ENCODE measurements at places on chromosomes 4 and X.

- DNase-seq: peak; percentile 87
Observed at GRCh38 chrX:49079489-49080428, at the start of gene WDR45. Gene WDR45 (minus strand): TSS chrX:49079887. CDS start chrX:49078095, 1,792 bp downstream.

DNA sequence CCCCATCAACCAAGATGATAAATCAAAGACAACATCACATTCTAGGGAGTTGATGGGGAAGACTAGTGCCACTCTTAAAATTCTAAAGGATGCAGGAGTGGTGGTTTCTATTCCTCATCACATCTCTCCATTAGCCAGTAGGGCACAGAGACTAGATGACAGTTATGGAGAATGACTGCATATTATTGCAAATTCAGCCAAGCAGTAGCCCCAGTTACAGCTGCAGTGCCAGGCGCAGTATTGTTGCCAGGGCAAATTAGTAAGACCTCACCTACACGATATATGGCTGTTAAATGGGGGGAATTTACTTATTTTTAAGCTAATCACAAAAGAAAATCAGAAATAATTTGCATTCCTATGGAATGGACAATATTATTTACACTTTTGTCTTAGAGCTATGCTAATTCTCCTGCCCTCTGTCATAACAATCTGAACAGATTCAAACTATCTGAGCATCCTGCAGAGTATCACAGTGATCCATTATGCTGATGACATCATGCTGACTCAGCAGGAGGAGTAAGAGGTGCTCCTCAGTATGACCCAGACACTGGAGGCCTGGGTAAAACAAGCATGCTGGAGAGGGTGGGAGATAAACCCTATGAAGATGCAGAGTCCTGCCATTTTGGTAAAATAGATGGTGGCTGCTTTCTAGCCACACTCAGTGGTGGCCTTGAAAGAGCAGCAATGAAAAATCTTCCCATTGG, 24.7 kb downstream of the ETNPPL start:
- DNase-seq: peak; percentile 23

DNA sequence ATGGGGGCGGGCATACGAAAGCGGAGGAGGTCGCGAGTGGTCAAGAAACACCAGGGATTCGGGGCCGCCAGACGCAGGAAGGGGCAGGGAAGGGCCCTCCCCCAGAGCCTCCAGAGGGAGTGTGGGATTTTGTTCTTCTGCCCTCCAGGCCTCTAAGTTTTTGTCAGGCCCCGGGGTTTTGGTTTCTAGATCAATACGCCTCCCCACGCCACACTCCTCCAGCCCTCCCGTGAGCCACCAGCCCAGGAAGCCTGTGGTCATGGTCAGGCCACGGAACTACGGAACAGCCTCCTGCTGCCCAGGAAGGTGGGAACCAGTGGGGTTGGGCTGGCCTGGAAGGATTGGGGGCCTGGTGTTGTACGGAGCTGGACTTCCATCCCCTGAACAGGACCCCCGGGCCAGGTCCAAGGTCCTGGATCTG, 38.4 kb downstream of the CPLX1 start:
- DNase-seq: no peak

DNA sequence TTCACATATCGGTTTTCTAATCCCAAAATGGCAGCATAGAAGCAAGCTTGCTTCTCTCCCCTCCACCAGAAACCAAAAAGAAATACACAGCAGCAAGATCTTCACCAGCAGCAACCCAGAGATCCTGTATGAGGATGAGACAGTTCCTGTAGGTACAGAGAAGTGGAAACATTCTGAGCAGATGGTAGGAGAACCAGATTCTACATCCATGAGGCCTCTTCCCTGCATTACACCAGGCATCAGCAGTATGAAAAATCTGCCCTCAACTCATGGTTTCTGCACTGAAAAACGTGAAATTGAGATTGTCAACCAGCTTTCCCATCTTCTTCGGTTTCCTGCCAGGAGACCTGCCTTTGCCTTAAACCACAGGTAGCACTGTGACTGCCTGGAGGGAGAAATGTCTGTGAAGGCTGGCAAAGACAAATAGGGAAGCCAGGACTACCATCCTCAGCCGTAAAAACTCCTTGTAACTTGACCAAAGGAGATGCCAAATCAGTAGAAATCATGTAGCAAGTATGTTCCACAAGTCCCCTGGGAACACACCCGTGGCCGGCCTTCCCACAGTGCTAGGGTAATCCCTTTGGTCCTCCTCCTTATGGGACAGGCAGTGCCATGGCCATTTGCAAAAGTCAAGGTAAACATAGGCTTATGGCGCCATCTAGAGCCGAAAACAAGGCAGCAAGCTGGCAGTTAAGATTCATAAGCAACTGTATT, 24.0 kb upstream of the MTHFD2L start:
- peak; percentile 87 for DNase-seq

GRCh38 chr4:13432453-13432852, 51.7 kb downstream of the RAB28 start:
- DNase-seq: no peak

- peak; percentile 56 for DNase-seq
Observed at GRCh38 chr4:26377328-26378311, 56.8 kb downstream of the RBPJ start.

GRCh38 chrX:6852121-6852520, 295.4 kb upstream of the STS start:
- DNase-seq: no peak

DNA sequence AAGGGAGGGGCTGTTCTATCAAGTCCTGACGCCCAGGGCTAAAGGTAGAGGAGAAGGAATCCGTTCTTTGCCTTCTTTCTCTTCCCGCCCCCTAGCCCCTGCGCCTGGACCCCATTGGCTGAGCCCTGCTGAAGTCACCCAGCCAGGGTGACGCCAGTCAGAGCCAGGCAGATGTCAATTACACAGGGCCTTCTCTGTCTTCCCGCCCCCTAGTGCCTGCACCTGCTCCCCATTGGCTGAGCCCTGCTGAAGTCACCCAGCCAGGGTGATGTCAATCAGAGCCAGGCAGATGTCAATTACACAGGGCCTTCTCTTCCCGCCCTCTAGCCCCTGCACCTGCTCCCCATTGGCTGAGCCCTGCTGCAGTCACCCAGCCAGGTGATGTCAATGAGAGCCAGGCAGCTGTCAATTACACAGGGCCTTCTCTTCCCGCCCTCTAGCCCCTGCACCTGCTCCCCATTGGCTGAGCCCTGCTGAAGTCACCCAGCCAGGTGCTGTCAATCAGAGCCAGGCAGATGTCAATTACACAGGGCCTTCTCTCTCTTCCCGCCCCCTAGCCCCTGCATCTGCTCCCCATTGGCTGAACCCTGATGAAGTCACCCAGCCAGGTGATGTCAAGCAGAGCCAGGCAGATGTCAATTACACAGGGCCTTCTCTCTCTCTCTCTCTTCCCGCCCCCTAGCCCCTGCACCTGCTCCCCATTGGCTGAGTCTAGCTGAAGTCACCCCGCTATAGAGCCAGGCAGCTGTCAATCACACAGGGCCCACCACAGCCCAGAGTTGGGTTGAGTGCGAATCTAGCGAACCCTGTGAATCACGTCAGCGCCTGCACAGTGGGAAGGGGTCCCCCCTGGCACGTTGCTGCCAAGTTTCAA, 46.4 kb downstream of the ASMT start:
- peak; percentile 3 for DNase-seq

- no peak for DNase-seq
Observed at GRCh38 chr4:7635445-7636239, 200.9 kb upstream of the PSAPL1 start.

DNA sequence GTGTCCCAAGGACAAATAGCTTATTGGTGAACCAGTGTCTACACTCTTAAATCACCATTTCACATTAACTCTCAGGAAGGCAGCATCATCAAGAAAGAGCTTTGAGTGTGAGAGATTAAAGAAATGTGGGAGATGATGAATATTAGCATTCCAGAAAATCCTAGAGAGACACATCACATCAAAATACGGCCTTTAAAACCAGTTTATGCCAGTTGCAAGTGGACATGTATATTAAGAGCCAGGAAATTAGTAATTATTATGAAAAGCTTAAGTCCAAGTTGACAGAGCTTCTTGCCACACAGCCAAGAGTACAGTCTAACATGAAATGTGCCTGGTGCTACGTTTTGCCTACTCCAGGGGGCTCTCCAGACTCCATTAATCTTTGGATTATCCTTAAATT, 503.0 kb upstream of the BOD1L1 start:
- no peak for DNase-seq

- no peak for DNase-seq
Observed at GRCh38 chr4:114783215-114783595, 184.6 kb downstream of the UGT8 start.

- no peak for DNase-seq
Observed at GRCh38 chrX:25555521-25555920, 539.8 kb upstream of the ARX start.

GRCh38 chr4:142036795-142037583, 400.6 kb downstream of the IL15 start:
- DNase-seq: no peak

- no peak for DNase-seq
Observed at GRCh38 chrX:156003486-156004185, 6.1 kb downstream of the IL9R start.

DNA sequence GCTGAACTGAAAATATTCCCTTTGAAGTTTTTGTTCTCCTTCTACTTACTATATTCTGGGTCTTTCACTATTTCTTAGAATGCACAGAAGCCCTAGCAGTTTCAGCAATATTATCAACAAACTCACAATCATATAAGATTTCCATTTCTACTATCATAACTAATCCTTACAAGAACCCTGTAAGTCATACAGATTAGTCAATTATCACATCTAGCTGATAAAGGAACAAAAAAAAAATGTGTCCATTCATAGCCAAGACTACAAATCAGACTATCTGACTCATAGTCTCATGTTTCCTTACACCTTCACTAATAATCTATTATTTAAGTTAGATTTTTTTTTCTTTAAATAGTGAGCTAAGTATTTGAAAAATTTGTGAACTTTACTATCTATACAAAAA, 72.5 kb downstream of the LRBA start:
- no peak for DNase-seq

- no peak for DNase-seq
Observed at GRCh38 chrX:87006561-87006960, 511.0 kb upstream of the KLHL4 start.

- no peak for DNase-seq
Observed at GRCh38 chrX:108064613-108065012, 19.7 kb downstream of the VSIG1 start.

- DNase-seq: no peak
Observed at GRCh38 chr4:93719552-93719951, 109.0 kb upstream of the ATOH1 start.
